ENCODE measurements at places on chromosomes 3 and 15.

DNA sequence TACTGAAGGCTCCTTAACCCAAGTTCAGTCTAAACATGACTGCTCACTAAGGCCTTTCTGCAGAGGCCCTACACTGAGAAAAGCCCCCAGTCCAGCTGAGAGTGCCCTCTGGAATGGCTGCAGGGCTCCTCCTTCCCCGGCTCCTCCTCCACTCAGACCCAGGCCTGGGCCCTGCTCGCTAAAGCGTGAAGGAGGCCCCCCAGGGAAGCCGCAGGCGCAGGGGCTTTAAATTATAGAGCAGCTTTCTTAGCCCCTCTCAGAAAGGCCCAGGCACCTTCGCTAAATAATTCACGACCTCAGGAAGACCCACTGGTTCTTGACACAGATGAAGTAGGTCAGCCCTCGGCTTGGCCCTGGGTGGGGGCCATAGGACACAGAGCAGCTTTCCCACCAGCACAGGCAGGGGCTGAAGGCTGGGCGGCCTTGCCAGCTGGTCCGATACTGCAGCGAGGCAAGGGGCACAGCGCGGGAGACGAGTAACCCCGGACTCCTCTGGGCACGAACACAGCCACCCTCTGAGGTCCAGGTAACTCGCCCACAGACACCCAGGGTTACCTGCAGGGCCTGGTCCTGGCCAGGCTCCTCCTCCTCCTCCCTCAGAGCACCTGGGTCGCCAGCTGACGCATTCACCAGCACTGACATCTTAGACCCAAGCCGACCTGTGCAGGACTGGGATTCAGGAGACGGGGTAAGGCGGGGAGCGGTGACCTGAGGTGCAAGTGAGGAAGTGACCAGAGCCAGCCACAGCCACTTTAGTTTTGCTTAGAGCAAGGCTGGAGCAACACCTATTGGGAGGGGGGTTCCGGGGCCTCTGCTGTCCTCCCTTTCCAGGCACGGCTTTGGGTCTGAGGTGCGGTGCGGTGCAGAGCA is 36.9 kb downstream of the RBPMS2 start:
- no peak for DNase-seq

DNA sequence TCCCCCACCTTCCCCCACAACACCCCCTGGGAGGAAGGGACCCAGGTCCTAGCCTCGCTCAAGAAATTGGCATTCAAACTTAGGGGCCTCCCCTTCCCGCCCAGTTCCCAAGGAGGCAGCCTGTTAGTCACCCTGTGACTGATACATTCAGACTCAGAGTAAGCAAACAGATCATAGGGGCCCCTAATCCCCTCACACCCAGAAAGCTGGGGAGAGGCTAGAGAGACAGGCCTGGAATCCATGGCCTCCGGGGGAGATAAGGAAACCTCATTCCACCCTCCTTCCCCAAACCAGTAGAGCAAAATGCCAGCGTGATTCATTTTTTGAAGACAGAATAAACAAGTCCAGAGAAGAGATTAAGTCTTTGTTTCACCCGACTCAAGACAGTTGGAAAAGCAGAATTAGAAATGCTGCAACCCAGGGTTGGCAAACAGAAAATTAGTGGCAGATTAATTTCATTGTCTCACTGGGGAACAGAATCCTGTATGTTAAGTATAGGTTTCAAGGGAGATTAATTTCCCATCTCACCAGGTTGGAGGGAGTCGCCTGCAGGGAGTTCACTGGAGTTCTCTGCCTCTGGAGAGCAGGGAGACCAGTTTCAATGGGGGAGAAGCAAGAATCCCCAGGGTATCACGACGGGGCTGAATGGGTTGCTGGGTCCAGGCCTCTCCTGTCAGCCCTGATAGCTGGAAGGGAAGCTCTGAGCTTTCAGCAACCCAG is 268.3 kb downstream of the UACA start:
- no peak for DNase-seq

- no peak for DNase-seq
Observed at GRCh38 chr3:35597490-35597889, 41.8 kb upstream of the ARPP21 start.

GRCh38 chr15:38297623-38298388 is 45.2 kb downstream of the SPRED1 start:
- DNase-seq, result no peak

- no peak for DNase-seq
Observed at GRCh38 chr3:123872621-123873020, 11.5 kb downstream of the MYLK start.

DNA sequence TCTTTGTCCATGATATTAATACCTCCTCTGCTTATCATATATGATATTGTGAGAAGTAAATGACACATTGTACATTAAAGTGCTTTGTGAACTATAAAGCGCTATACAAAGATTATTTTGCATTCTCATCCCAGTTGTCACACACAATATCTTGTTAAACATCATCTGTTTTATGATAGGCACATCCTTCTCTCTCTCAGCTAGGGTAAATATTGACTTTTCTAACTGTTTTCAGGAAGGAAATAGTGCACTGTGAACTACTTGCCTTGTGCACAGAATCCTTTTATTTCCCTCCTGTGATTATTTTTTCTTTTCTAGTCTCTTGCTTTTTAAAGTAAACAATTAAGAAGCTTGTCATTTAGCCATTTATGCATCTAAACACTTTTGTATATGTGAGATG is 388.2 kb downstream of the LPP start:
- DNase-seq, result no peak

- DNase-seq, result no peak
Observed at GRCh38 chr3:24023197-24023596, 78.1 kb downstream of the NR1D2 start.

DNA sequence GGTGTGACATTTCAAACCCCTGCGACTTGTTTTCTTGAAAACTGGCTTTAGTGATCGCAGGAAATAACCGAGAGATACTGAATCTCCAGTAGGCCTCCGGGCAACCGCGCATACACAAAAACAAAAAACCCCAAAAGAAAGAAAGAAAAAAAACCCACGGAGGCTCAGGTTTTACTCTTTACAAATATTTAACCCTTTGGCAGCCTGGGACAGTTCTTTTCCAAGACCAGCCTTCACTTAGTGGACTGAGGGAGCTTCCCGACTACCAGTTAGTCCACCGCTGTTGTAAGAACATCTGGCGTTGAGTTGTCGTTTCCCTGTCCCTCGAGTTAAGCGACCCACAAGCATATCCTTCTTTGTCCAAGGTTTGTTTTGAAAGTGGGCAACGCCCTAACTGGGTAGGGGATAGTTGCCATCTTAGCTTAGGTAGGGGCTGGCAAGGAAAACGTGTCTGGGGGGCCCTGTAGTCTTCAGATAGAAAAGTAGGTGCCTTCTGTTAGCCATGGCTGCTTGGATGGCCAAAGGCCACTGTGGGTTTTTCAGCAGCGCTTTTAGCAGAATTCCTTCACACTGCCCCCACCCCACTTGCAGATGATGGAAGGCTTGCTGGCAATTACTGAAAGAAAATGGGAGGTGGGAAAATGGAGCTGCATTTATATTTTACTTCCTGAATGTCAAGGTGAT is 6.9 kb downstream of the ISL2 start:
- no peak for DNase-seq

GRCh38 chr3:112505907-112506306 is 6.6 kb upstream of the BTLA start:
- no peak for DNase-seq

DNA sequence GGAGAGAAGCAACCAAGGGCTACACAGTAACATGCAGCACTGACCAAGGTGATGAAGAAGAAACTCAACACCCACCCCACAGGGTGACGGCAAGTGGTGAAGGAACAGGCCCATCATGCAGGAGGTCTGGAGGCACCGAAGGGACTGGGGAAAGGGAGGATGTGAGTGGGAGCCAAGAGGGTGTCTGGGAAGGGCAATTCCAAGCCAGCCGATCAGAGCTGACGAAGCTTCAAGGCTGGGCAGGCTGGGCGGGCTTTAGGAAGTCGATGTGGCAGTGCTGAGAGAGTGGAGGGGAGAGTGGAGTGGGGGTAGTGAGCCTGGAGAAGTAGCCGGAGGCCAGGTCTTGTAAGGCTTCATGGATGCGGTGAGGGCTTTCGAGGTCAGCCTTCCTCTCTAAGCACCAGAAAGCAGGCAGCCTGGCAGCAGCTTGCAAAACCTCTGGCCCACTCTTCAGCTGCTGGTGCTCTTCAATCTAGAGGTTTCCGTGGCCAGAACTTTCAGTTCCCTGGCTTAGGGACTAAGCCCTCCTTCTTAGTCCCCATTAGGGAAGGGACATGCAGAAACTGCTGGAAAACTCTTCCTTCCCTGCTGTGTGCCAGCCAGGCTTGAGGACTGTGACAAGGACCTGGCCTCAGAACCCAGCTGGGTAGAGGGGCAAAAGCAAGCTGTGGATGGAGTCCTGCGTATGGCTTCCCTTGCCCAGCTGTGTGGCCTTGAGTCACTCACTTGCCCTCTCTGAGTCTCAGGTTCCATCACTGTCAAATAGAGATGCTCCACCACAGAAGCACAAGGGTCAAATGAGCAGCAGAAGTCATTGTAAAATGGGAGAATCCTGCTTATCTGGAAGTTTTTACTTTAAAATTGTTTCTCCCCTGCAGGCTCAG is 72.1 kb downstream of the TLE3 start:
- peak; percentile 59 for DNase-seq

GRCh38 chr3:186605078-186605477 is 7.8 kb upstream of the AHSG start:
- no peak for DNase-seq

DNA sequence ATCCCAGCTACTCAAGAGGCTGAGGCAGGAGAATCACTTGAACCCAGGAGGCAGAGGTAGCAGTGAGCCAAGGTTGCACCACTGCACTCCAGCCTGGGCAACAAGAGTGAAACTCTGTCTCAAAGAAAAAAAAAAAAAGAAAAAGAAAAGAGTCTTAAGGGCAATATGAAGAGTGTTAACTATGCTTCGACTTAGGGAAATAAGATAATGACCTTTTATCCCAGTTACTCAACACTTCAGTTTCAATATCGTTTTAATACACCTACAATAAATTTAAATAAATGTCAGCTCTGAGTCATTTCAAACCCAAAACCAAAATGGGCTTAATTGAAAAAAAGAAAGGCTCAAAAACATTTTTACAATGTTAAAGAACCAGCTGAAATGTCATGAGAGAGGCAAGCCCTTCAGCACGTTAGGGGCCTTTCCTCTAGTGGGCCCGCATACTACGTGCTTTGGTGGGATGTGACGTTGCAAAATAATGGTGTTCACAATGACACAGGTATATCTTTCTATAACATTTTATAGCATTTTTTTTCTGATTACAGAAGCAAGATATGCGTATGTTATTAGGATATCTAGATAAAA is 15.3 kb downstream of the FYCO1 start:
- DNase-seq, result no peak

DNA sequence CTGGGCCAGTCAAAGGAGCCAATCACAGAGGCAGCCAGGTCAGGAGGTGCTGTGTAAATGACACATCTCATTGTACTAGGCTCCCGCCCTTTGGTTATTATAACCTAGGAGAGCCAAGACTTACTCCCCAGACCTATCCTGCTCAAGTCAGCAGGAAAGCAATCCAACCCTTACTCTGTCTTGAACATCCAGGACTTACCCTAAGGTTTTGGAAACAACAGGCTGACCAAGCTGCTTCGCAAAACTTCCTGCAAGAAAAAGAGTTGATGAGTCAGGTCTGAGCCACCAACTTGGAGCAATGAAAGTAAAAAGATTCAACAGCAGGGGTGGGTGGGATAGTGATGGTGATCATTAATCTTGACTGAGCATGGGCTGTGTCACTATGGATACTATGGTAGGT is 144.4 kb downstream of the MYLK start:
- no peak for DNase-seq

DNA sequence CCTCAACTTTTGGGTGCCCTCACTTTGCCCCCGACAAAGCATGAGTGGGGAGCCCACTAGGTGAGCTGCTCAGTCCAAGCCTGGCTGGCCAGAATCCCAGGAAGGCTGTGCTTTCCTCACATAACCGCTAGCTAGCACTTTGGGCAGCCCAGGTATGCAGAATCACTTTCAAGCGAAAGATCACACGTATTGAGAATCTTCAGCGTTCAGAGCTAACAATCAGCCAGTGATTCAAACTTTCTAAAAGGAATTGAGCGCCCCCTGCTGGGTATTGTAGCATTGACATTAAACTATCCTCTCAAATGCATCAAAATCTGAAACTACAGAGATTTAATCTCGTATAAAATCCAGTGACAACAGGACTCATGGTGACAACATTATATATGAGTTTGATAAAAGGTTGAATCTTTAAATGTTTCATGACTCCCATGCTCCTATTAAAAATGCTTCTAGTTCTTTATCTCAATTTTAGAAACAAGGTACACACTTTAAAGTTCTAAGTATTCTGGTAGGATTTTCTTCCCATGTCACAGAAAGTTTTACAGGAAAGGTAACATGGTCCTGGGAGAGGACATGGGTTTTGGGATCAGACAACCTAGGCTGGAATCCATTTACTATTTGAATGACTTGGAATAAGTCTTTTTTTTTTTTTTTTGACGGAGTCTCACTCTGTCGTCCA is 11.8 kb downstream of the ANAPC13 start:
- peak; percentile 88 for DNase-seq

GRCh38 chr15:63556246-63556645 is 40.9 kb upstream of the FBXL22 start:
- DNase-seq, result no peak

DNA sequence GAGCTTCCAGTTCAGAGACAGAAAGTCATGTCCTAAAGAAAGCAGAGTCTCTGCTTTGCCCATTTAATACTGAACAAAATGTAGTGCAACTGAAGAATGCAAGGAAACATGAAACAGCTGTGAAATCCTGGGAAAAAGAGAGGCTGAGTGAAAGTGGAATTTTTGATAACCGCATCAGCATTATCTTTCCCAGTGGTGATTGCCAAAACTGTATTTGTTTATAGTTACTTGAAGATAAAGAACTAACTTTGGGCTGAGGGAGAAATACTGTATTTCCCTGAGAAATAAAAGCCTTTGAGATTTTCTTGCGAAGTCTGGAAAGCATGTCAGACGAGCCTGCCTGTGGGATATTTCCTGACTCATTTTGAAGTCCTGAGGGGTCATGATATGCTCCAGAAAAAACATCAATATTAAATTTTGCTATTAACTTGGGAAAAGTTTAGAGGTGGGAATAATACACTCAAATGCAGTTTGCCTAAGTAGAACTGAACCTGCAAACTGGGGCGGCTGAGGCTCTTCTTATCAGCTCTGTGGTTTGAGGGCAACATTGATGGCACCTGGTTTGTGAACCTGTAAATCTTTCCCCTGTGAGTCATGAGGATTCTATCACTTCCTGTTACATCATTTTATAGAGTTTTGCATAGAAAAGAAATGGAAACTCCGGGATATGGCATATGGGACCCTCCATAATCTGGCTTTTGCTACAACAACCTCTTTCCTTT is 855.3 kb downstream of the MCTP2 start:
- no peak for DNase-seq

DNA sequence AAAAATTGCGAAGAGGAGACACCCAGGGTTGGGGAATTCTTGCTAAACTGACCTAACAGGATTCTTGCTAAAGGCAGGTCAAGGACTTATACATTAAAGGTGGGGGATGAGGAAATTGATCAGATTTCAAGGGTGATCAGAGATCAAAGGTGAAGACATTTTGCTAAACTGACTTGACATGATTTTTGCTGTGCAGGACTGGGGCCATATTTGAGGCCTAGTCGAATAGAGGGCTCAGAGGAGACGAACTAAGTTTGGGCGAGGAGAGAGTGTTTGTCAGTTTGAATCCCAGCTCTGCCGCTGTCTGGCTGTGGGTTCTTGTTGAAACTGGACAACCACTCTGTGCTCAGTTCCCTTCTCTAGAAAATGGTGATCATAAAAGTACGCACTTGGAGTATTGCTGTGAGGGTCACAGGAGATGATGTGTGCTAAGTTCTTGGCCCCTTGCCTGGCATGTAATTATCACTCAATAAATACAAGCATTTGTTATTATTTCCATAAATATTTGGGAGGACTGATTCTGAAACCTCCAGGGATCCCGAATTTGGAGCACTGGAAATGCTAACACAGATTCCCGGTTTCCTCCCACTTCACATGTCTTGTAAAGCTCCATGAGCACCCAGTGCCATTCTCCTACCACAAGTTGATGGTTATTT is 364.8 kb upstream of the PROK2 start:
- DNase-seq, result no peak
